ENCODE measurements at places on chromosomes 5 and 9.

GRCh38 chr5:72402959-72403628, 82.9 kb downstream of the PTCD2 start:
- DNase-seq: no peak

GRCh38 chr5:173394701-173395100, 66.5 kb upstream of the STC2 start:
- no peak for DNase-seq

- peak; percentile 67 for DNase-seq
Observed at GRCh38 chr5:125199968-125200865, 453.8 kb upstream of the ZNF608 start.

- DNase-seq: no peak
Observed at GRCh38 chr5:56340196-56340980, 107.3 kb upstream of the ANKRD55 start.

- no peak for DNase-seq
Observed at GRCh38 chr5:31208043-31208442, 14.6 kb downstream of the CDH6 start.

DNA sequence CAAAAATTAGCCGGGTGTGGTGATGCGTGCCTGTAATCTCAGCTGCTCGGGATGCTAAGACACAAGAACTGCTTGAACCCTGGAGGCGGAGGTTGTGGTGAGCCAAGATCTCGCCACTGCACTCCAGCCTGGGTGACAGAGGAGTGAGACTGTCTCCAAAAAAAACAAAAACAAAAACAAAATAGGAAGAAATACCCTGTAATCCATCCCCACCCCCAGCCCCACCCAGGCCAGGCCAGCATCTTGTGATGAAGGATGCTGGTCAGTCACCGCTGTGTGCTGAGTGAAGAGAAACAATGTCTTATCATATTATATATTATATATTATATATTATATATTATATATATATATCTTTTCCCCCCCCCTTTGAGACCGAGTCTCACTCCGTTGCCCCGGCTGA, 15.4 kb upstream of the CCIN start:
- DNase-seq: no peak

GRCh38 chr9:86529496-86530275, 175.5 kb upstream of the TUT7 start:
- no peak for DNase-seq

- DNase-seq: no peak
Observed at GRCh38 chr5:36237751-36238150, 4.0 kb downstream of the NADK2 start.

GRCh38 chr5:15420201-15420600, 79.8 kb upstream of the FBXL7 start:
- no peak for DNase-seq

DNA sequence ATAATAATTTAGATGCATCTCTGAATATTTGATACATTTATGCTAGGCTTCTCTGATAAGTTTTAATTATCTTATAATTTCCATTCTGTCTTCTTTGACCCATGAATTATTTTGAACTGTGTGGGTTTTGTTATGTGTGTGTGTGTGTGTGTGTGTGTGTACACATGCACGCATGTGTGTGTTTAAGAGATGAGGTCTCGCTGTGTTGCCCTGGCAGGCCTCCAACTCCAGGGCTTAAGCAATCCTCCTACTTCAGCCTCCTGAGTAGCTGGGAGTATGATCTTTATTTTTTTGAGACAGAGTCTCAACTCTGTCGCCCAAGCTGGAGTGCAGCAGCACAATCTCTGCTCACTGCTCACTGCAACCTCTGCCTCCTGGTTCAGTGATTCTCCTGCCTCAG, 75.4 kb downstream of the NDUFAF2 start:
- no peak for DNase-seq

DNA sequence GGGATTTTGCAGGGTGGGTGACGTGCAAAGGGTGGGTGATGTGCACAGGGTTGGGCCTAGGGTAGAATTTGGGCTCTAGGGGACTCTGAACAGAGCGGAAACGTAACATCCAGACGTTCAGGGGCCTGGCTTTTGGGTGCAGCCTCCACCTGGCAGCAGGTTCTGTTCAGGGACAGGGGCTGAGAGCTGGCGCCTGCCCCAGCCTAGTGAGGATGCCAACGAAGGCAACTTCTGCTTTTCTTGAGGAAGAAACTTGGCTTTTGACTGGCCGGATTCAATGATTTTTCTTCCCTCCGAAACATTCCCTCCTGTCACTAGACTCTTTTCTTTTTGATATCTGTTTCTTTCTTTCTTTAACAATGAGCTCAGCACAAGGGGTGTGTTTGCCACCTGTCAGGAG, 38.6 kb upstream of the SLC6A19 start:
- DNase-seq: no peak

DNA sequence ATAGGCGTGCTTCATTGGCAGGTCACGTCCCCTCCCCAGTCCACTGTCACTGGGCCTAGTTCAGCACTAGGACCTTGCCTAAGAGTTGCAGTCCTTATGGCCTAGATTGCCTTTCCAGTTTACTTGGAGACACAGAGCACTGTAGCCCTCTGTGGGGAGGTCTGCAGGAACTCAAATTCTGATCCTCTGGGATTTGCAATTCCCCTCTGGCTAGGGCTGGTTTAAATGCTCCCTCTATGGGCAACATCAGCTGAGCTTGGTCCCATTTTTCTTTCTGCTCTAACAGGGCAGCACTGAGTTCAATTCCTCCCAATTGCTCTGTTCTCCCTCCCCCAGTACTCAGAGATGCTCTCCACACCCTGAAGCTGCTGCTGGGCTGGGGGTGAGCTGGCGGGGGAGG, 358.2 kb downstream of the HTR1A start:
- DNase-seq: no peak

DNA sequence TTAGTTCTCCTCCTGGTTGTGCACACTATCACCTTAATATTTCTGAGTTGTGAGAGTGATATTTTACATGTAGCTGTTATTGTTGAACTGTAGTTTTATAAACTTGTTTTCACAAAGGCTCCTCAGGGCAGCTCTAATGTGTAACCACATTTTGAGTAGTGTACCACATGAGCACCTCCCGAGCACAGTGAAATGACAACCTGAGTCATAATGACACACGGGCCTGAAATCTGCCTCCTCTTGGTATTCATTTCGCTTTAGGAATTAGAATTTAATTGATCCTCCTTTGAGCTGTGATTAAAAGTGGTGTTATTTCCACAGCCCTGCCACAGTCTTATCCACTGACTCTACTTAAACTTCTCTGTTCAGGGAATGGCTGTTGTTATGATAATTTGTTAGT, 7.9 kb downstream of the MTRR start:
- no peak for DNase-seq

DNA sequence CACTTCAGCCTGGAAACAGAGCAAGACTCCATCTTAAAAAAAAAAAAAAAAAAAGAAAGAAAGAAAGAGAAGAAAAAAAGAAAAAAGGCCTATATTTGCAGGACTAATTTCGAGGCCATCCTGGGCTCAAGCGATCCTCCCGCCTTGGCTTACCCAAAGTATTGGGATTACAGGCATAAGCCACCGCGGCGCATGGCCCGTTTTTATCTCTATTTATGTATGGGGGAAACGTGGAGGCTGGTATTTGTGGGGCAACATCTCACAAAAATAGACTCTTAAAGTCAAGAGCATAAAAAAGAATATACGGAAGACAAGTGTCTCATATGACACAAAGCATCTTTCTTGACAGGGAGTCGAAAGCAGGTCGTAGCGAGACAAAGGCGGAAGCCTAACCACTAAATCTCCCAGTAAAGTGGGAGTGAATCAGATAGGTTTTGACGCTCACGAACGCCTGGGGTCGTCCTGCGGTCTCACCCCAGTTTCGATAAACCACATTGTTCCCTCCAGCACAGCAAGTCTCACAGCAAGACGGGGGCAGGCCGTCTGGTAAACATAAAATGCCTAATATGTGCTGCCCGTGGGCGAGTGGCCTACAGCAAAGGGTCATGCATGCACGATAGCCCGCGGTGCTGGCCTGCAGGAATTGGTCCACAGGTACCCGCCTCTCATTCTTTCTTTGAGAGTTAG, 1.8 kb upstream of the TRIM41 start:
- no peak for DNase-seq

DNA sequence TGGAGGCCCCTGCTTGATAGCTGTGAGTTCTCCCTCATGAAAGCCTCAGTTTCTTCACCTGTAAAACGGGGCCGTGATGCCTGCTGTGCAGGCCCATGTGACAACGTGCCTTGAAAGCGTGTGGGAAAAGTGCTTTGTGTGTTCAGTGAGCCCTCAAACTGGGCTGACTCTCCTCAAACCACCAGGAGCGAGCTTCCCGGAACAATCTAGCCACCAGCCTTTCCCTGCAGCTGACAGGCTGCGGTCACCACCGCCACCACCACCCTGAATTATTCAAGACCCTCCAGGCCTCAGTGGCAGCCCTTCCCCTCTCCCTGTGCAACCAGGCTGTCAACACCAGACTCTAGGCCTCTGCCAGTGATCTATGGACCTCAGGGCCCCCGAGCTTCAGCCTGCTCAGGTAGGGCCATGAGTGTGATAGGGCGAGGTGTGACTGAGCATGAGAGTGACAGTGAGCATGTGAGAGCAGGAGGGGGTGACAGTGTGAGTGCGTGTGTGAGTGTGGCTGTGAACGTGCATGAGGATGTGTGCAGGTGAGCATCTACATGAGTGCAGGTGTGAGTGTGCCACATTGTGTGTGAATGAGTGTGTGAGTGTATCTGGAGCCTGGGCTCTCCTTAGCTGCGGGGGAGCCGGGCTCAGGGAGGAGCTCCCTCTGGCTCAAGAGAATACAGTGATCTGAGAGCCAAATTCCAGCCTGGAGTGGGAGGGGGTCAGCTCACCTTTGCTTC, 53.3 kb upstream of the PSD2 start:
- DNase-seq: no peak

DNA sequence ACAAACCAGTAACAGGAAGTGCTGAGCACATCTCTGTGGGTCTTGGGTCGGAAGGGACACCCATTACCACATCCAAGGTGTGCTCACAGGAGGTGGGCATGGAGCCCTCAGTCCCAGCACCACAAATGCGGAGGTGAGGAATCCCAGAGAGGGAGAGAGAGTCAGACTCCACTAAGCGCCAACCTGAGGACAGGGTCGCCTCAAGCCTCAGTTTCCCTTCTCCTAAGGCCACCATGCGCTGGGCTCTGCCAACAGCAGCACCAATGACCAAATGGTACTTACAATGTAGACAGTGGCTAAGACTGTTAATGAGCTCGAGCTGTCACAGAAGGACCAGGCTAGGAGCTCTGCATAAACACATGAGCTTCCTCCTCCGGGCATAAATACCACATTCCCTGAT, 43.1 kb downstream of the BICD2 start:
- no peak for DNase-seq

- no peak for DNase-seq
Observed at GRCh38 chr9:127444921-127445850, 6.0 kb downstream of the RPL12 start.

- no peak for DNase-seq
Observed at GRCh38 chr9:16499892-16500291, 370.6 kb downstream of the BNC2 start.

DNA sequence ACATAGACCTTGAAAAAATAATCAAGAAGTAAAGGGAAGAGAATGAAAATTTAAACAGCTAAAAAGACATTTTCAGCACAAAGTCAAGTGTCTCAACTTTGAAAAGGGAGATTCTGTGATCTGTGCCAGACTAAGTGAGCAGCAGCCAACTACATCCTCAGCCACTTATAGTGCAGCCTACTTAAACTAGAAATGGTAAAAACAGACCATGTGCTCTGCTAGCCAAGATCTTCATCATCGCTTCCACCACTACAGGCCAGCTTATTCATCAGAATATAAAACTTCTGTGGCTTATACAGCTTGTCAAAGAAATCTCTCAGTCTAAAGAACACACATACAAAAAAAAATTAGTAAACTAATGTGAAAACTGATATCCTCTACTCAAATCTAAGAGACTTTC, 63.5 kb downstream of the CEMIP2 start:
- no peak for DNase-seq

GRCh38 chr5:17838469-17838868, 204.2 kb downstream of the TAF11L14 start:
- DNase-seq: no peak

- no peak for DNase-seq
Observed at GRCh38 chr5:118293378-118293777, 695.0 kb downstream of the DTWD2 start.

GRCh38 chr5:57033103-57033502, 81.2 kb upstream of the MIER3 start:
- DNase-seq: no peak

DNA sequence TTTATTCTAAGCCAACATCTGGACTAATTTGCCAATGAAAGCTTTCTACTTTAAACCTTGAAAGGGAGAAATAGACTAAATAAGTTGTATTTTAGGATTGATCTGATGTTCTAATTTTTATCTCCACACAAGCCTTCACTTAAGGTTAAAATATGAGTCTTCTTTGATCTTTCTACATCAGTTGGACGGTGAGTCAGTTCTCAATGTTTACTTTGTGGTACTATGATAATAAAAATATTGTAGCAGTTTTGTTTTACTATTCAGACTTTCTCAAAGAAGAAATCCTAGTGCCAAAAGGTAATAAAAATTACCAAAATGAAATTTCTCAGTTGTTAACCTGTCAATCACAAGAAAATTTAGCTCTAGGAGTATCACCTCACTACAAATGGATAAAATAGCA, 203.5 kb upstream of the RGMB start:
- no peak for DNase-seq

DNA sequence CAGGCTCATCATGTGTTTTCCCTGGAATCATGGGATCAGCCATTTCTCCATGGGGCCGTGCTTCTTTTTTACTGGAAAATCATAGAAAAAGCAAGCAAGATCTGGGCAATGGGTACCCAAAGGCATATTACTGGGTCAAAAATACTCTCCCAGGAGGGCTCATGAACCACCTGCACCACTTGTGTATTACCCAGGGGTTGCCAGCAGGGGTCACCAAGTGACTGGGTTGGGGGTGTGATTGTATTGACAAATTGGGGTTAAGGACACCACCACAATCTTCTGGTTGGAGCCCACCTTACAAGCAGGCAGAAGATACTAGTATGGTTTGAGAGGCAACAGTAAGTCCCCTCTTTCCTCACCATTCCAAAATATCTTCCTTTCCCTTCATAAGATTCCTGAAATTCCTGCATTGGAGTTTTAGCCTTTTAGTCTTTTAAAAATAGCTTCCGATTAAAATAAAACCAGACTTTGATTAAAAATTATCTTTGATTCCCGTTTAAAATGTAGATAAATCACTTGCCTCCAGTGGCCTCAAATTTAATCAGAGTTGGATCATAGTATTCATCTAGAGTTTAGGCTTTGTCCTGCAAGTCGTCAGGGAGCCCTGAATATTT, 603.3 kb downstream of the KIF4B start:
- peak; percentile 22 for DNase-seq

GRCh38 chr9:136029556-136029955, 65.5 kb downstream of the NACC2 start:
- DNase-seq: no peak

DNA sequence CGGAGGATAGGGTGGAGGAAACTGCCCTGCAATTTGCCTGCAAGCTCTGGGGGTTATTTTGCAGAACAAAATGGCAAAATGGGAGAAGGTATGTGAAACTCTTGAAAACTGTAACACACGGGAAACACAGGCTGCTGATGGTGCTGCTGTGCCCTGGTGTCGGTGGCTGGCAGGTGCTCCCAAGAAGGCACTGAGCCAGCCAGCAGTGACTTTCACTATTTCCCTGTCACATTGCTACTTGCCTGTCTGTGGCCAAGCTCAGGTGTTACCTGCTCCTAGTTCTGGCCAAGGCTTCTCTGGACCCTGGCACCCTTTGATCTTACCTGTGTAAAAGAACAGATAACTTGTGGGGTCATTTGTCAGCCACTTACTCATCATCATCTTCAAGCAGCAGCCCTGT, 102.2 kb downstream of the CMYA5 start:
- no peak for DNase-seq
